Esophagus squamous epithelium (tissue), 5 donors: ENCODE measurements at places on chromosomes 2 and 18.

- DNase-seq = no peak
Measured at GRCh38 chr2:40680547-40680946, 228.7 kb upstream of the SLC8A1 start.

GRCh38 chr18:78303519-78304191, 676.0 kb upstream of the SALL3 start:
- no peak for DNase-seq

GRCh38 chr2:138123741-138124140, 159.5 kb downstream of the HNMT start:
- DNase-seq = no peak

GRCh38 chr2:100682536-100682935, 119.7 kb downstream of the PDCL3 start:
- DNase-seq = no peak

- no peak for DNase-seq
Measured at GRCh38 chr2:157441072-157441454, 2.8 kb downstream of the CYTIP start.

GRCh38 chr18:35581898-35582641, 530 bp downstream of the GALNT1 start:
- no peak for DNase-seq

DNA sequence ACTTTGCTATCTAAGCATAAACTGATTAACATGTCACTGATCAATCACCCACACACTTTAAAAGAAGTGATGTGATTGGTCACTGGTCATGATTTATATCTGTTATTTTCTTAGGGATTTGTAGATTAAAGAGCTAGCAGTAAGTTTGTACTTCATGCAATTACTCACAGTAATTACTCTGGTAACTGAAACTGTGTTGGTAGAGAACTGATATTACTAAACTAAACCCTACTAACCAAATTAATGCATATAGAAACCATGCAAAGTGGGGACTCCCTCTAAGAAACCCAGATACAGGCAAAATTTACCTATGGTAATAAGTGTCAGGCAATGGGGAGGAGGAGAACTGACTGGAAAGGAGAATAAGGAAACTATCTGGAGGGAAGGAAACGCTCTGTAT, 44.8 kb upstream of the C2orf15 start:
- DNase-seq = no peak

- no peak for DNase-seq
Measured at GRCh38 chr2:24403832-24404212, 43.5 kb upstream of the ITSN2 start.

- no peak for DNase-seq
Measured at GRCh38 chr2:234412726-234413125, 84.2 kb downstream of the ARL4C start.

GRCh38 chr2:36318547-36318946, 37.0 kb upstream of the CRIM1 start:
- DNase-seq = no peak

GRCh38 chr2:60499651-60500265, 53.7 kb downstream of the BCL11A start:
- DNase-seq = no peak

GRCh38 chr18:61900504-61901281, 7.9 kb upstream of the RNF152 start:
- DNase-seq = no peak

GRCh38 chr18:8559612-8560186, 49.5 kb upstream of the RAB12 start:
- no peak for DNase-seq

- DNase-seq = no peak
Measured at GRCh38 chr2:23381084-23381483, 3.9 kb upstream of the KLHL29 start.
